SHP77 treated with DMSO at 0.1 percent for 48 hours (cell line): ENCODE measurements at places on chromosomes 5 and 9.

GRCh38 chr9:33263131-33264002 is 1.1 kb downstream of the BAG1 start:
- no peak for DNase-seq

- no peak for DNase-seq
Observed at GRCh38 chr9:85521371-85522197, 220.2 kb downstream of the AGTPBP1 start.

GRCh38 chr5:66987949-66988838 is 208.4 kb downstream of the CD180 start:
- peak; percentile 41 for DNase-seq

- DNase-seq = no peak
Observed at GRCh38 chr9:71812385-71812784, 44.1 kb upstream of the CEMIP2 start.

DNA sequence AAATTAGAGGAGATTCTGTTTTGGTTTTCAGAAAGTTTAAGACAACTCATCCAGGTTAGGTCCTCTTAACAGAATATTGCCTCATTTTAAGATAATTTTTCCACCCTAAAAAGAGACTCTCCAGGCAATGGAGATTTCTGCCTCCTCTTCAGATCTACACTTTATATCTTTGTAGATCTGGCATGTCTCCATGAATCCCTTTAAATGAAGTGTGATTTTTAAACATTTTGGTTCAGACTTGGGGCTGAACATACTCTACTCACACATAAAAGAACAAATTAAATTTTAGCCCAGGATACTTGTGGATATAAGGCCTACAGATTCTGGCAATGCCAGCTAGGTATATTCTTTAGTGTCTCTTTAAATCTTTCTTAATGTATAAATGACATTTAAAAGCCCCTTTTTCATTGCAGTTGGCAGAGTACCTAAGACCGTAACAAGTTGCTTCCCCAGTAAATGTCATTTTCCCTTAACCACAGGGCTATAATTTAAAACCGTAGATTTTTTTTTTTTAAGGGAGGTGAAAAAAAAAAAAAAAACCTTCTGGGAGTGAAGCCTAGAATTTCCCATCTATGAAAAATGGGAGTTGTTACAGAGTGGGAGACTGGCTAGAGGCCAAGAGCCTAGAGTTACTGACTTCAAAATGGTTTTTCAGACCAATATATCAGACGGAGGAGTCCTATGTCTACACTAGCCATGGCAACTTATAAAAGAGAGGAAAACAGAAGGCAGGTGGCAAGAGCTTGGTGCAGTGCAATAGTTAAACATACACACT is 207.8 kb upstream of the TARS1 start:
- no peak for DNase-seq

DNA sequence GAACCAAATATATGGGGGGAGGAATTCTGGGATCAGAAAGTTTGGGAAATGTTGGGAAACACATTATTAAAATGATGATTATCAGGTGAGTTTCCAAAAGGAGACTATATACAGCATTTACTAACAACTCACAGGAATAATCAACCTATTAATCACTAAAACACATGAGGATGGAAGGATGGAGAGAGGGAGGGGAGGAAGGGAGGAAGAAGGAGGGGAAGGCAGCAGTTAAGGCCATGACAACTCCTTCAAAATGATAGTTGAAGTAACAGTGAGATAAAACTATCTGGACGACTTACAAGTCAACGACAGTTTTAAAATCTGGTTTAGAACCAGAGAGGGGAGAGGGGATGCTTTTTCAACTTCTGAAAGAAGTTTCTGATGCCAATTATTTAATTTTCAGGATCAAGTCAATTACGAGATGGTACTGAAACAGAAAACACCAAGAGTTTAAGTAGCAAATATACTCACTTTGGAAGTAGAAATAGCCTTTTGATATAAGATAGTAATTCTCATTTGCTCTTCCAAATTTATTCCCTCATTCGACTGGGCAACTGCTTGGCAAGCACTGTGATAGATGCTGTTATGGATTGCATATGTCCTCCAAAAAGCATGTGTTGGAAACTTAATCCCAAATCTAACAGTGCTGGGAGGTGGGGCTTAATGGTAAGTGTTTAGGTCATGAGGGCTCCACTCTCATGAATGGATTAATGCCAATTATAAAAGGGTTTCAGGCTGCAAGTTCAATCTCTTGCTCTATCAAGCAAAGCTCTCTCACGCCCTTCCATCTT is 30.4 kb downstream of the FBXW11 start:
- DNase-seq = no peak

- DNase-seq = no peak
Observed at GRCh38 chr9:93633492-93634221, 57.3 kb downstream of the PHF2 start.

- no peak for DNase-seq
Observed at GRCh38 chr9:76419782-76420380, 25.7 kb upstream of the RFK start.

GRCh38 chr5:132301344-132302271 is 7.4 kb downstream of the SLC22A4 start:
- DNase-seq = no peak
